Putamen (tissue), 1 donor: ENCODE measurements at places on chromosomes 7 and 10.

- no peak for DNase-seq
Observed at GRCh38 chr10:29671228-29671780, 36.5 kb upstream of the SVIL start.

DNA sequence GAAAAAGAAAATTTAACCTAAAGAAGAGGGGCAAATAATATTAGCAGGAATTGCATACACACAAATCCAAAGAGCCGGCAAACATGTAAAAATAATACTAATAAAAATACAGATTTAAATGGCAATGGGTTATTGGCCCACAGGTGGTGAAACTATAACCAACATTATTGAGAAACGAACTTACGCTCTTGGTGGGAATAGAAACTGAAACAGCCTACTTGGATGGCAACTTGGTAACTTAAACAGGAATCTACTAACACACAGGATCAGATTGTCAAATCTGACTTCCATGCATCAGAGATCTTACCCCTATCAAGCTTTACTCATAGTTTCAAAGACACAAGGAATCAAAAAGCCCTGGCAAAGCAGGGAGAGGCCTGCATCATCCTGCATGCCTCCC lies 66.5 kb downstream of the ANLN start:
- DNase-seq, result no peak

- DNase-seq, result no peak
Observed at GRCh38 chr10:79189853-79190435, 121.2 kb downstream of the ZMIZ1 start.

DNA sequence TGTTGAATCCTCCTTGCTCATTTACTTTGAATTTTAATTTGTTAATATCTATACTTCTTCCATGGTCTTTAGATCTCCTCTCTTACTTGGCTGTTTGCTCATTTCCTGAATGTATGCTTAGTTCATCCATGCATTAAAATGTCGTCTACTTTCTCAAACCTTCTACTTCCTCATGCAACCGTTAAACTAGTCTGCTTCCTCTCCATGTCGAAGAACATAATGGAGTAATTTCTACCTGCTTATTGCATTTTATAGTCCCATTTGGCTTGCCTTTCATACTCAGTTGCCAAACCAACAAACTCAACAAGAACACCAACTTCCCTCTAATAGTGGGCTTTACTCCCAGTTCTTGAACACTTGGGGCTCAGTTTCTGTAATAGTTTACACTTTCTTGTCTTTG lies 43.8 kb upstream of the SEMA3D start:
- no peak for DNase-seq

DNA sequence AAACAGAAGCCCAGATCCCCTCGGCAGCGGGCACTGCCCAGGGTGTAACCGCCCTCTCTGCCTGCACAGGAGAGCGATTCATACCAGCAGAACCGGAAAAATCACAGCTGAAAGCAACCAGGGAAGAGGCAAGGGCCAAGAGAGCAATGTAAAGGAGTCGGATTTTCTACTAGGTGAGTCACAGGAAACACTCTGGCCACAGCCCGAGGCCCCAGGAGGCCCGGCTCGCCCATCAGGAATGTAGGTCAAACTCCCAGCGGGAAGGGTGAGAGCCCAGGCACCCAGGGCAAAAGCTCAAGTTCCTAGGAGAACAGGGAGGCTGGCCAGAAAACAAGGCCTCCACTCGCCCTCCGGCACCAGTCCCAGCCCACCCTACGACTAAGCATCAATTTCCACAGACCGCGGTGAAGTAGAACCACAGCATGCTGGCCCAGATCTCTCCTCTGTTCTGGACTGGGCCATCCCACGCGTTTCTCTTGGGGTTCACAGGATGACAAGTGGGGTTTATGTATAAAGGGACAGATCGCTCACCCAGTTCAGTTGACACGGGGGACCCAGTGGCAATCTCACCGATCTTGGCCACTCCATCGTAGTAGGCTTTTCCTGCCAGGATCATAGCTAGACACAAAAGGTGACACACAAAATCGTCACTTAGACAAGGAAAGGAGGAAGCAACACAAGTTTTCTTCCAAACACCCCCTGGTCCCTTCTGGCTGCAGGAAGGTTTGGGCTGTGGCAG lies 46.2 kb downstream of the BAIAP2L1 start:
- DNase-seq, result no peak

DNA sequence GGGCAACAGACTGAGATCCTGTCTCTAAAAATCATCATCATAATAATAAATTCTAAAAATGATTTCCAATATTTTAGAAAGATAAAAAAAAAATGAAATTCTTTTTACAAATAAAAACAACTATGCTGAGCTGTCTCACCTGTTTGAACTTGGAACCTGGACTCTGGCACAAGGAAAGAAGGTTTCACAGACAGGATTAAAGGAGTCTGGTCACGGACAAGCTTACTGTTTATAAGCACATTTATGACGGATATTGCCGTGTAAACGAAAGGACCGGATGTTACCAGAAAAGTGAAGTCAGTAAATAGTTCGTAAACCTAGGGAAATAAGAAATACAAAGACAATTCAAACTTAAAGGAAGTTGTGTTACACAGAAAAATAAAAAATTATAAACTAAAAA lies 70.2 kb downstream of the KIAA1549 start:
- no peak for DNase-seq

GRCh38 chr10:28681291-28681763 lies 4.0 kb downstream of the BAMBI start:
- DNase-seq, result no peak

DNA sequence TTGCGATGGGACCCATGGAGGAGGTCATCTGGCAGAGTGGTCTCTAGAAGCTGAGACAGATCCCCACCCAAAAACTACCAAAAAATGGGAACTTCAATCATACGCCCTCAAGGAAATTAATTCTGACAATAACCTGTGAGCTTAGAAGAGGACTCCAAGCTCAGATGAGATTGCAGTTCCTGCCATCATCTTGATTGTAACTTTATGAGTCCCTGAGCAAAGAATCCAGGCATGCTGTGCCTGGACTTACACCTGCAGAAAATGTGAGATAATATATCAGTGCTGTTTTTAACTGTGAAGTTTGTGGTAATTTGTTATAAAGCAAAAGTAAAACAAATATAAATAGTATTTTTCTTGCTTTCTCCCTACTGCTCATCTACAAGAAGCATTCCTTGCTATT lies 299.6 kb upstream of the MBL2 start:
- no peak for DNase-seq

- DNase-seq, result no peak
Observed at GRCh38 chr10:69703766-69704630, 74.0 kb downstream of the FAM241B start.

DNA sequence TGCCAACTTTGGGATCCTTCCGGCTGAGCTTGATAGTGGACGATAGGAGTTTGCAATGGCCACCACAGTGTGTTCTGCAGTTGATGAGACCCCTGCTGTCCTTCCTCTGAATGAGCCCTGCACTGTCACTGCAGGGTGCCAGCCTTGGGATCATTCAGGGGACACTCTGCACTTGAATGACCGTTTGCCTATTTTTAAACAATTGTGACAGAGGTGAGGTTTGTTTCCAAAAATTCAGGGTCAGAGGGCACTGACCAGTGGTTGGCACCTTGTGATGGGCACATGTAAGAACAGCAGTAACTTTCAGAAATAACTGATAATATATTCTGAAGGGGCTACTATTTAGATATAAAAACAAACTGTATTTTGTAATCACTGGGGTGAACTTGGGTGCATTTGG lies 48.5 kb upstream of the ADARB2 start:
- no peak for DNase-seq

DNA sequence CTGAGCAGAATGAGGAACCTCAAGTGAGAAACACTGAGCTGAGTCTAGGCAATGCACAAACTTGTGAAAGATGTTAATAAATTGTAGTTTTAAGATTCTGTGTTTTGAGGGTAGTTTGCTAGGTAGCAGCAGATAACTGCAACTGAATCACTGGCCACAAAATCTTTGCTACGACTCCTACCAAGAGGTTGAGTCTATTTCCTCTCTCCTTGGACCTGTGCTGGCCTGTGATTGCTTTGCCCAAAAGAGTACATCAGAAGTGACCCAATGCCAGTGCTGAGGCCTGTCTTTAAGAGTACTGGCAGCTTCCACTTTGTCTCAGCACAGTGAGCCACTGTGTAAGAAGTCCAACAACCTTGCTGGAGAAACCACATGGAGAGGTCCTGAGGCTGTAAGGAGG lies 11.9 kb upstream of the TSPAN13 start:
- no peak for DNase-seq

- DNase-seq, result no peak
Observed at GRCh38 chr10:28925121-28925663, 247.9 kb downstream of the BAMBI start.

DNA sequence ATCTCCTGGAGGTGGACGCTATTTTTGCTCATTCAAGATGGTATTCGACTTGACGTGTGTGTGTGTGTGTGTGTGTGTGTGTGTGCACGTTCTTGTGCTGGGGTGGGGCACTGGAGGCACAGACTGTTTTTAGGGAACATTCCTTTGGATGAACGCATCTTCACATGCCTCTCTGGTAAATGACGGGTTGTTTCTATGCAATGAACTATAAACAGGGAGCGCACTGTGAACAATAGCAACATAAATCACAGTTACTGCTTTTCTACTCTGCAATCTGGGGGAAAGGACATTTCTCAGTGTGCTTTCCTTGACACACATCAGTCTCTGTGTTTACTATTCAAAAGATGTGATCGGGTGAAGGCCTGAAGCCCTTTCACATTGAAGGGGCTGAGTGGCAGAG lies 120.1 kb upstream of the PITRM1 start:
- no peak for DNase-seq

DNA sequence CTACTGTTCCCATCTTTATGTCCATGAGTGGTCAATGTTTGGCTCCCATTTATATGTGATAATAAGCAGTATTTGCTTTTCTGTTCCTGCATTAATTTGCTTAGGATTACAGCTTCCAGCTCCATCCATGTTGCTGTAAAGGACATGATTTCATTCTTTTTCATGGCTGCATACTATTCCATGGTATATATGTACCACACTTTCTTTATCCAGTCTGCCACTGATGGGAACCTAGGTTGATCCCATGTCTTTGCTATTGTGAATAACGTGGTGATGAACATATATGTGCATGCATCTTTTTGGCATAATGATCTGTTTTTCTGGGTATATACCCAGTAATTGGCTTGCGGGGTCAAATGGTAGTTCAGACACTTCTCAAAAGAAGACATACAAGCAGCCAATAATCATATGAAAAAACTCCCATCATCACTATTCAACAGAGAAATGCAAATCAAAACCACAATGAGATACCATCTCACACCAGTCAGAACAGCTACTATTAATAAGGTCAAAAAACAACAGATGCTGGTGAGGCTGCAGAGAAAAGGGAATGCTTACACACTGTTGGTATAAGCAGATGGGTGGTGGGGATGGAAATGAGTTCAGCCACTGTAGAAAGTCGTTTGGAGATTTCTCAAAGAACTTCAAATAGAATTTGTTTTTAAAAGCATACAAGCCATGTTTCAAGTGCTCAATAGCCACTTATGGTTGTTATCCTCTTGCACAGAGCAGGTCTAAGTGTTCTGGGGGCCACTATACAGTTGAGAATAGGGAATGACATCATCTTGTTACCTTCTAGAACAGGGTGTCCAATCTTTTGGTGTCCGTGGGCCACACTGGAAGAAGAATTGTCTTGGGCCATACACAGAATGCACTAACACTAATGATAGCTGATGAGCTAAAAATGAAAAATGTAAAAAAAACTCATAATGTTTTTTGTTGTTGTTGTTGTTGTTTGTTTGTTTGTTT lies 23.2 kb upstream of the SDK1 start:
- DNase-seq, result no peak

DNA sequence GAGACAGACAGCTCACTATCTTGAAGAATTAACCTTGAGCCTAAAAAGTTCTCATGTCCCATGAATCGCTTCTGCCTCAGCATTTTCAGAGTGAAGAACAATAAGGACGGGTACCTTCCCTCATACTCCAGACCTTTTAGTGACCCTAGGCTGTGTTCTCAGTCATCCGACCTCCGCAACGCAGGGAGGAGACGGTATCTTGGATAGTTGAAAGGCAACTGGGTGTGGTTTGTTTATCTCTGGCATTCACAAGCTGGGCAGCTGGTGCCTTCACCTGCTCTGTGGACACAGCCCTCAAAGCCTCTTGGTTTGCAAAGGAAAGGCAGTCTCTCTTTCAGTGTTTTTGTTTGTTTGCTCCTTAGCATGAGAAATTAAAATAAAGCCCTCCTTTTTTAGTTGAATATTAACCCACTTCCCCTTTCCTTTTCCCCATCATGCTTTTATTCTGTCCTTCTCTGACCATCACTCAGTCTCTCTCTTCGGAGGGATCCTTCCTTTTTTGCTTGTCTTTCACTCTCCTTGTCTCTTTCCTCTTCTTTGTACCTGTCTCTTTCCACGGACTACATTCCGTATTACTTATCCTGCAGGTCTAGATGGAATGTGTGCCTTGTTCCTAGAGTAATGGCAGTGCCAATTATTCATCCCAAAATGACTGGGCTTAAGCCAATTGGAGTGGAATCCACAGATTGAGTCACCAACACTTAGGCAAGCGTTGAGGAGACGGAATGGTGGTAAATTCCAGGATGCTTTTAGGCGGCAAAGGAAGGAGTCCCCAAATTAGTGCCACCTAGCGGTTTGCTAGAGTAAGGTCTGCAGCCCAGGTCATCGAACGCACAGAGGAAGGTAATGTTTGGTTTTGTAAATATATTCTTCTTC lies 45.8 kb downstream of the PRR15 start:
- no peak for DNase-seq

GRCh38 chr10:43749940-43750552 lies 101.4 kb upstream of the ZNF32 start:
- DNase-seq, result no peak

GRCh38 chr10:5611899-5612680 lies 54.3 kb downstream of the ASB13 start:
- no peak for DNase-seq

GRCh38 chr7:42720012-42720411 lies 191.9 kb downstream of the C7orf25 start:
- no peak for DNase-seq

- no peak for DNase-seq
Observed at GRCh38 chr10:63770523-63770922, 249.3 kb downstream of the REEP3 start.

DNA sequence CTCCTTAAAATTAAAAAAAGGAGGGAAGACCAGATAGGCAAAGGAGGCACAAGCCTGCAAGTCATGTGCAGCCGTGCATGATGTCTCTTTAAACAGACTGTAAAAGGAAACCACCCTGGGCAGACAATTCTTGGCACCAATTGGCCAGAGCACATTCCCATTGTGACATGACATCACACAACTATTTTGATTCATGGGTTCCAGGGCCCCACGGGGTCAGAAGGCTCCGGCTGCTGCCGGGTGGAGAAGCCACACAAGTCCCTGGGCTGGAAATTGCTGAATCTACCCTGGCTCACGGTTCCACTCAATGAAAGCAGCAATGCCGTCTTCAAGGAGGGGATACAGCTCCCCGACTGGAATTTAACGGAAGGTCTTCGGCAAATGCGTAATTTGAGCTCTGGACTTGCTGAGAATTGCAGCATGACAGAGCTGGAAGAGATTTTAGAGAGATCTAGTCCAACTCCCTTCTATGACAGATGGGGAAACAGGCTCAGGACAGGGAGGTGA lies 140.5 kb downstream of the PRKAG2 start:
- DNase-seq, result no peak

DNA sequence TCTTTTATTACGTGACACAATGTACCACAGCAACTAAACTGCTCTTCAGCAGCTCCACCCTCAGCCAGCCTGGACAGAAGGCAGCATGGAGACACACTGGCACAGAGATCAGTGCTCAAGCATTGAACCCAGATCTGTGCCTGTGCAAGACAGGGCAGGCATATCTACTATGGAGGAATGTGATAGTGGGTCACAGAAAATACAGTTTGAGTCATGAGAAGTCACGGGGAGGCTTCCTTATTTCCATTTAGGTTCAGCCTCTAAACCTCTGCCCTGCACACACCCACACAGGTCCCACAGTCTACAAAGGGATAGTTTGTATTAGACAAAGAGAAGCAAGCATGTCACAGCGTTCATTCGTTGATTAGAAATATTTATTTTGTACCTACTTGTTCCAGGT lies 187.4 kb upstream of the AGR3 start:
- DNase-seq, result no peak
